ENCODE measurements at places on chromosomes 5 and 9. TPM values are rescaled to one million over a fixed set of nuclear protein-coding genes. Genes with fewer than 3 reads are reported as not detected.

RLN2 gene
- total RNA-seq, result not detected

ASPN gene
- total RNA-seq, result not detected

FAM153A gene
- not detected for total RNA-seq

DNA sequence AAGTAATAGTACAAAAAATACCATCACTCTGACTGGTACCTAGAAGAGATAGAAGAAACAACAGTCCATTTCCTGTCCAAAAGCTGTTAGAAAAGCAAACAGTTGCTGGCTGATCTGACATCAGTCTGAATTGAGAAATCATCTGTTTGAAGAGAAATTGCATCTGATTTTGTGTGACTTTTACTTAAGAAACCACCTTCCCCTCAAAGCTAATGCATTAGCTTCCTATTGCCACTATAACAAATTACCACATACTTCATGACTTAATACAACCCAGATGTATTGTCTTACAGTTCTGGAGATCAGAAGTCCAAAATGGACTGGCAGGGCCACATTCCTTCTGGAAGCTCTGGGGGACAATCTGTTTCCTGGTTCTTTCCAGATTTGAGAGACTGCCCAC, 385.9 kb upstream of the TLE4 start:
- no peaks in the 10 kb centered on the region for H3K36me3 ChIP-seq
- DNase-seq, result no peak
- no peaks in the 10 kb centered on the region for H3K4me1 ChIP-seq
- no peak overlapping the region for H3K4me3 ChIP-seq

DNA sequence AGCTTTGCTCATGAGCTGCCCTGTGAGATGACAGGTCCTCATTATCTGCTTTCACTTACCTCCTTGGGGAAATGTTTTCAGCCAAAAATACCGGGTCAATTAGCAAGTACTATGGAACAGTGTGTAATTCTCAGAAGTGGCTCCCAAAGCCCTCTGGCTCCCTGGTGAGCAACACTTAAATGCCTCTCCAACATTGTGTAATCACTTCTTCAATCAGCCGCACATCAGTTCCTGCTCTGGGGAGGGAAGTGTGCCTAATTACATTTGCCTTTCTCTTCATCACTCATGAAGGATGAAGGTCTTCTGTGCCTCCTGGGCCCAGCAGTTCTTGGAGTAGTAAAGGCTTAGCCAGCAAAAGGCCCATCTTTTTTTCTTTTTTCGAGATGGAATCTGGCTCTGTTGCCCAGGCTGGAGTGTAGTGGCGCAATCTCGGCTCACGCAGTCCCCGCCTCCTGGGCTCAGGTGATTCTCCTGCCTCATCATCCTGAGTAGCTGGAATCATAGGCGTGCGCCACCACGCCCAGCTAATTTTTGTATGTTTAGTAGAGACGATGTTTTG, 23.1 kb downstream of the NIM1K start:
- peaks cover 4% of the 10 kb centered on the region for H3K36me3 ChIP-seq
- H3K4me3 ChIP-seq, result peak overlapping the region; percentile 43
- peak overlapping the region; percentile 67 for H3K27ac ChIP-seq

- H3K27ac ChIP-seq, result no peak overlapping the region
- no peaks in the 10 kb centered on the region for H3K36me3 ChIP-seq
- no peak overlapping the region for H3K4me3 ChIP-seq
- H3K4me1 ChIP-seq, result no peaks in the 10 kb centered on the region
Measured at GRCh38 chr9:126592461-126592860, 21.3 kb upstream of the LMX1B start.

DNA sequence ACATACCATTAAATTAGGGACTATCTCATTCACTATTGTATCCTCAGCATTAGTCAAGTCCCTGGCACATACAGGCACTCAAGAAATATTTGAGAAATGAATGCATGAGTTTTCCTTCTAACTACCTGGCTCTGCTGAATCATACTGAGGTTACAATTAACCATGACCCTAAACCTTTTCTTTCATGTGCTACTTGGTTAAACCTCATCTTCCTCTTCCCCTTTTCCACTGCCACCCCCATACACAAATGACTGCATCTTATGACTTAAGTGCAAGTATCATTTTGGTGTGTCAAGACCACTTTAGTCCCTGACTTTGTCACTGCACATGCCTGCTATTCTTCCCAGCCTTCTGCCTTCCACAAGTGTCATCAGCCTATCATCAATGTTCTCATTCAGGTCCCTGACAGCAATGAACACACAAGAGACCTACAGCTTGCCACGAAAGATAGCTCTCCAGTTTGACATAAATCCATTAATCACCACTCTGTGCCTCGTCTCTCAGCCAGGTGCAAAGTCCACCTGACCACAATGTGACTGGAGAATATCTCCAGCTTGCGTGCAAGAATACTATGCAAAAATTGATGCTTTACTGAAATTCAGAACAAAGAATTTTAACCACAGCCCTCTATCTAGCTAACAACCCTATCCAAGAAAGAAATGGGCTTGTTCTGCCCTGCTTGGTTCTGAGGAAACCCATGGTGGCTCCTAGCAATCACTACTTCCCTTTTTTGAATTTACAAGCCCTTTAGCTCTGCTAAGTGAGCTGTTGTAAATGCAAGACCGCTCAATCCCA, 74.5 kb downstream of the MAPKAP1 start:
- peaks cover 4% of the 10 kb centered on the region for H3K27me3 ChIP-seq
- no peak overlapping the region for H3K4me3 ChIP-seq
- DNase-seq, result no peak
- H3K4me1 ChIP-seq, result peaks cover 25% of the 10 kb centered on the region

CDKN2A gene
- total RNA-seq, result not detected

PDZD2 gene
- total RNA-seq, result 23.3 TPM

SEC24A gene
- 23.8 TPM for total RNA-seq

BAAT gene
- total RNA-seq, result 0.54 TPM

GRXCR2 gene
- not detected for total RNA-seq

DNA sequence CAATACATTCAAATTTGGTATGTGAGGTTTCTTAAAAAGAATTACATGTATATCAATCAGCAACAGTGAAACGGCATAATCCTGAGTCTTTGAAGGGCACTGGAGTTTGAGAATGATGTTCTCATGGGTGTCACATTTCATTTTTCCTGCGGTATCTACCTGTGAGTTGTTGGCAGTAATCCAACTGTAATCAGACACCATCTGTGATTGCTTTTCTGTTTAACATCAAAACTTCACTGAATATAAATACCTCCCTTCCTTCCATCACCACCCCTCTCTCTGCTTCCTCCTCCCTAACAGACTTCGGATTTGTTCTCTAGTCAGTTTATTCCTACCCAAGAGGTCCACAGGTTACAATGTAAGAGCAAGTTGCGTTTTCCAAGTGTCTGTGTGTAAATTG, 275.2 kb upstream of the PCSK5 start:
- H3K27me3 ChIP-seq, result peaks cover 2% of the 10 kb centered on the region
- DNase-seq, result no peak
- H3K36me3 ChIP-seq, result peaks cover 3% of the 10 kb centered on the region
- no peak overlapping the region for H3K4me3 ChIP-seq
- H3K27ac ChIP-seq, result no peak overlapping the region

GRCh38 chr5:29720954-29721353, 1472.5 kb upstream of the CDH6 start:
- H3K4me3 ChIP-seq, result no peak overlapping the region
- H3K36me3 ChIP-seq, result no peaks in the 10 kb centered on the region
- H3K4me1 ChIP-seq, result no peaks in the 10 kb centered on the region
- H3K27me3 ChIP-seq, result no peaks in the 10 kb centered on the region

GRCh38 chr5:159511570-159511969, 181.3 kb upstream of the IL12B start:
- peaks cover 12% of the 10 kb centered on the region for H3K4me1 ChIP-seq
- H3K36me3 ChIP-seq, result no peaks in the 10 kb centered on the region
- no peak overlapping the region for H3K4me3 ChIP-seq

ITK gene
- total RNA-seq, result not detected

DNA sequence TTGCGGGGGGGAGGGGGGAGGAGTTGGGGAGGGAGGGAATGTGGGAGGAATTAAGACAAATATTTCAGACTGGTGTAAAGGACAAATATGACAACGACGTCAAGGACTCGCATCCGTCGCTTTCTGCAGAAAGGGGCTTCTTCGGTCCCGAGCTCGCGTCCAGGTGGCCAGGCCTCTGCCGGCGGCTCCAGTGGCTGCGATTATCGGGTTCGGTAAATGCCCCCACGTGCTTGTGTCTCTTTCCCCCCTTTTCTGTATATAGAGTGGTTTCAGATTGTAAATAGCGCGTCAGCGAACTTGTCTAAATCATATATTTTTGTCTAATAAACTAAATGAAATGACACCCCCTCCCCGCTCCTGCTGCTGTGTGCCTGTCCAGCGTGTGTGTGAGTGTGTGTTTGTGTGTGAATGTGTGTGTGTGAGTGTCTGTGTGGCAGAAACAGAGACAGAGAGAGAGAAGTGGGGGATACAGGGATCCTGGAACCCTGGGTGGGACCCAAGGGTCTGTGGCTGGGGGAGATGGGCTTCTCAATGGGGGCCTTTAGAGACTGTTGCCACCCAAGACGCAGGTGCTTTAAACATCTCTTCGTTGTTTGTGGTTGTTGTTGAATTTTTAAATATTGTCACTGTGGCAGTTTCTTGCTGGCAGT, 5.6 kb downstream of the IRX1 start:
- peaks cover 17% of the 10 kb centered on the region for H3K4me1 ChIP-seq
- peaks cover 20% of the 10 kb centered on the region for H3K36me3 ChIP-seq

Measured in glutamatergic neuron (in vitro differentiated cells).